CD4-positive, alpha-beta memory T cell (primary cell): ENCODE measurements at places on chromosomes 2 and 18. TPM values are rescaled to one million over a fixed set of nuclear protein-coding genes. Genes with fewer than 3 reads are reported as not detected.

DNA sequence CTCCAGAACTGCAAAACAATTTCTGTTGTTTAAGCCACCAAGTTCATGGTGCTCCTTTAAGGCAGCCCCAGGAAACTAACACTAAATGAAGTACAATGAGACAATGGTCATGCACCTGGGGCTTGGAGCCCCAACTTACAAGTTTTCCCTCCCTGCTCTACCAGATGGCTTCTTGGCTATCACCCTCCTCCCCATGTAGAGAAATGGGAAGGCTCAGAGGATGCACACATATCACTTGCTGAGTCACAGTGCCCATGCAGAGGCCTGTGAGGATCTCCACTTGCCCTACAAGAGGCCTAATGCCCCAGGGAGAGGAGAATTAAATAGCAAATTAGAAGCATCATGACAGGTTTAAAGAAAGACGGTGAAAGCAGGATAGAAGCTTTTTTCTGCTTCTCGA, 270.9 kb downstream of the TTC32 start:
- H3K4me3 ChIP-seq: no peak overlapping the region
- no peaks in the 10 kb centered on the region for H3K4me1 ChIP-seq
- DNase-seq: no peak

DNA sequence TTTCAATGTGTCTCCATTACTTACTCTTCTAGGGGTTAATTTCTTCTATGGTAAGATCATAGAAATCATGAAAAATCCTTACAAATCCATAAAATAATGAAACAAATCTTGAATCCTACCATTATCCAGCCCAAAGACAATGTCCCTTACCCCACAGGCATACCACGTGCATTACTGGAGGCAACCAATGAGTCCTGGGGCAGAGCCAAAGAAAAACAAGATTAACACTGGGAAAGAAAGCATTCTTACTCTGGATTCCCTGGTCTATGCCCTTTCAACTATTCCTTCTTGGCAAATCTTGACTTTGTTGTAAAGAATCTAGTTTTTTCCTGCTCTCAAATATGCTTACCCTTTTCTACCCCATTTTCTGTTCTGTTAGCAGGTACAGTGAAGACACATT, 3.1 kb upstream of the GALNT1 start:
- H3K4me3 ChIP-seq: no peak overlapping the region
- no peak overlapping the region for H3K27ac ChIP-seq
- DNase-seq: no peak

GRCh38 chr2:237895544-237896506, 36.4 kb downstream of the RAMP1 start:
- no peak for DNase-seq
- no peaks in the 10 kb centered on the region for H3K27me3 ChIP-seq
- H3K27ac ChIP-seq: no peak overlapping the region
- H3K4me1 ChIP-seq: peaks cover 33% of the 10 kb centered on the region

DNA sequence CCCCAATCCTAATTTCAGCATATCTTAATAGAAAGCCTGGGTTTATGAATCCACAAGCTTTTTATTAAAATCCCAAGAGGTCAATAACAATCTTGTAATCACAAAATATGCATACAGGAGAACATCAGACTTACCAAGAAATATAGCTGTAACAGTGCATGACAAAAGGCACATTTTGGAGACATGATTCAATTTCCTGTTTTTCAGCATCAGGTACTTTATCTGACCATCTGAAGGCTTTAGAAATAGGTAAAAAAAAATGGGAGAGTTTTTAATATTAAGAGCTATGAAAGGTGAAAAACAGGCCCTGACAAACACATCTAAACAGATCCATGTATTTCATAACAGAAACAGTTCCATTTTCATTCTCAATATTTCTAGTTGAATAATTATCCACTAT, 89.9 kb upstream of the EFEMP1 start:
- no peak overlapping the region for H3K4me3 ChIP-seq
- no peaks in the 10 kb centered on the region for H3K4me1 ChIP-seq
- H3K27ac ChIP-seq: no peak overlapping the region
- H3K27me3 ChIP-seq: no peaks in the 10 kb centered on the region

DNA sequence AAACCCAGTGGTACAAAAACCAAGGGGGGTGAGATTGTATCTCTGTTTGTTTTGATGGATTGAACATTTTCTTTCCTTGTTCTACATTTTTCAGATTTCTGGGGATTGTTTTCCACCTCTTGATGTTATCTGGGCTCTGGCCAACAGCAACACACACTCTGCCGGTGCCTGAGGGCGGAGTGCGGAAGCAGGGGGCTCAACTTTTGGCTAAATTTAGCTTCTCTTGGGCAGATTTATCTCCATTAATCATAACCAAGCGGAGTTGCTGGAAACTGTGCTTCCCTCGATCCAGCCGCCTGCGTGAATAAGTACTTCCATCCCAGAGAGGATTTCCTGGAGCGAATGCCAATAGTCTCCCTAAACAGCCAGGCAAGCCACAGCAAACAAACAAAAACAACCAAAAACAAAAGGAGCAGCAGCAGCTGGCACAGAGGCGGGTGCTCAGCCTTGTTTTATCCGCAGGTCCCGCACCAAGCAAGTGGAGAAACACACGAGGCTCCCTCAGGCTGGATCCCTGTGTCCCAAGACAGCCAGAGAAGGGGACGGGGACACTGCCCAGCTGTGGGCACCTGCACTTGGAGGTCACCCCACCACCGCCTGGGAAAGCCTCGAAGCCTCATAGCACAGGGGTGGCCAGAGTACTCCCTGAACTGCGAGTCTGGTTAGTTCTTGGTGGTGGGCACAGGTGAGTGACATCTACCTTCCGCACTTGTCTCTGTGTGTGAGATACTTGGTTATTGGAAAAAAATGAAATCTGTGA, 143.4 kb downstream of the NDUFA10 start:
- no peak overlapping the region for H3K4me3 ChIP-seq
- no peaks in the 10 kb centered on the region for H3K36me3 ChIP-seq
- no peaks in the 10 kb centered on the region for H3K27me3 ChIP-seq
- H3K27ac ChIP-seq: no peak overlapping the region
- H3K4me1 ChIP-seq: peaks cover 8% of the 10 kb centered on the region
- DNase-seq: no peak

DNA sequence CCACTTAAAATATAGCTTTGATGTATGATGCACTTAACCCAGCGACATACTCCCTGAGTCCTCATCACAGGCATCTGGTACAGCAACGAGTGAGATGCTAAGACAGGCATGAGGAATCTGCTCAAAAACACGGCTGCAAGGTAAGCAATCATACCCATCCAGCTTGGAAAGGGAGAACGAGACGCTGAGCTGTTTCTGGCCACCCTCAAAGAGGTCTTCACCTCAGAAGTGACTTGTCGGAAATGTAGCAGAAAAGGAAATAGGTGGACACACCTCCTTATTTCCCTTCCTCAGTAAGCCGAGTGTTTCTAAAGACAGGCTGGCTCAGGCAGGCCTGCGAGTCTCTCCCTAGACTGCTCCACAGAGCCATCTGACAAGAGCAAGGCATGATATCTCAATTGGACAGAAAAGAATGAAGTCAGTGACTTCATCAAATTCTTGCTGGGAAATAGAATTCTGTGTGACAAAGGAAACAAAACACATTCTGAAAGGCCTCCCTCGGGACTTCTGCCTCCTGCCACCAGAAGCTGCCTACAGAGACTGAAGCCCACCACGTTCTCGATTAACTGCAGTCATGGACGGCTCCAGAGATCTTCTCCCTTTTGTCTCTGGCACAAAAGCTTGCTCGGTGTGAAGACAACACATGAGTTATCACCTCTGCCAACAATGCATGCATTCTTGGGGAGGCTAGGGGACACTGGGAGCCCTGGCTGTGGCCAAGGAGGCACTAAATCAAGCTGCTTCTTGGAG, 84.3 kb downstream of the UXS1 start:
- H3K27me3 ChIP-seq: no peaks in the 10 kb centered on the region
- peaks cover 13% of the 10 kb centered on the region for H3K4me1 ChIP-seq
- H3K36me3 ChIP-seq: peaks cover 52% of the 10 kb centered on the region
- H3K27ac ChIP-seq: no peak overlapping the region

DNA sequence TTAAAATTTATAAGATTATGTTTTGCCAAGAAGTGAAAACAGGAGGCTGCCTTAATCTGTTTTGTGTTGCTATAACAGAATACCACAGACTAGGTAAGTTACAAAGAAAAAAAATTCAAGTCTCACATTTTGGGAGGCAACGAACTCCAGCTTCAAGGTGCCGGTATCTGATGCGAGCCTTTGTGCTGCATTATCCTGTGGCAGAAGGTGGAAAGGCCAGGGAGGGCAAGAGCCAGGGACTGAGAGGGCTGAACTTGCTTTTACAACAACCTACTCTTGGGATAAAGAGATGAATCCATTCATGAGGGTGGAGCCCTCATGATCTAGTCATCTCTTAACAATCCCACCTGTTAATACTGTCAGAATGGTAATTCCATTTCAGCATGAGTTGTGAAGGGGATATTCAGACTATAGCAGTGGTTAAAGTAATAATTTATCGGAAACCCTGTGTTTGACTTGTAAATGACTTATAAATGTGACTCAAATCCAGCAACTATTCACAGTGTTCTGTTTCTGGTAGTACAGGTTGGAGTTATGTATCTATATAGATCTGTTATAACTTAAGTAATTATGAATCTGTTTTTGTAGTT, 3.7 kb downstream of the MTX2 start:
- H3K27me3 ChIP-seq: no peaks in the 10 kb centered on the region
- no peak for DNase-seq
- H3K27ac ChIP-seq: no peak overlapping the region
- H3K4me1 ChIP-seq: peaks cover 13% of the 10 kb centered on the region

DNA sequence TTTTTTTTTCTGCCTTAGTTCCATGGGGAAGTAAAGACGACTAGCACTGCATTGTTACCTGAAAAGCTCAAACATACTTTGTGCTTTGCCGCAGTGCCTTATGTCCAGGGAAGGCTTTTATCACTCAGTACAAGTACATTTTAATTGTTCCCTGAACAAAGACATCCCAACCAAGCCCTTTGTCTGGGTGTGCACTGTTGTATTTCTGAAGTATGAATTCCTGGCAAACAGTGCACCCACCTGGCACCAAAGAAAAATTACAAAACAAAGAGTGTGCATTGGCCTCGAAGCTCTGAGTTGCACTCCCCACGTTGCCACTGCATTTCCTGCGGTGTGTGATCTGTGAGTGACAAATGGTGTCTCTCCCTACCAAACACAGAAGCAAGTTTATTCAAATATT, 858.5 kb upstream of the PIK3C3 start:
- H3K27me3 ChIP-seq: no peaks in the 10 kb centered on the region
- H3K4me1 ChIP-seq: no peaks in the 10 kb centered on the region
- H3K27ac ChIP-seq: no peak overlapping the region
- no peak for DNase-seq

- H3K36me3 ChIP-seq: no peaks in the 10 kb centered on the region
- no peak for DNase-seq
- H3K27me3 ChIP-seq: no peaks in the 10 kb centered on the region
- no peak overlapping the region for H3K4me3 ChIP-seq
Measured at GRCh38 chr2:232779465-232779864, 3.1 kb upstream of the KCNJ13 start.

DNA sequence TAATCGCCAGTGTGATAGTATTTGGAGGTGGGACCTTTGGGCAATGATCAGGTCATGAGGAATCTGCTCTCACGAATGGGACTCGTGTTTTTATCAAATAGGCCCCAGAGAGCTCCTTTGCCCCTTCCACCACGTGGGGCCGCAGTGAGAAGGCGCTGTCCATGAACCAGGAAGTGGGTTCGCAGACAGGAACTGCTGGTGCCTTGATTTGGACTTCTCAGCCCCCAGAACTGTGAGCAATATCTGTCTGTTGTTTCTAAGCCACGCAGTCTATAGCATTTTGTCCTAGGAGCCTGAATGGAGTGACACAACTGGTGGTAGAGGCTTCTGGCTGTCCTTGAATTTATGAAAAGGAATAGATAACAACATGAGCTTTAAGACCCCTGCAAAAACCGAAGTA, 111.2 kb upstream of the HDAC4 start:
- H3K36me3 ChIP-seq: no peaks in the 10 kb centered on the region
- H3K4me1 ChIP-seq: no peaks in the 10 kb centered on the region
- no peak for DNase-seq
- H3K27me3 ChIP-seq: no peaks in the 10 kb centered on the region

DNA sequence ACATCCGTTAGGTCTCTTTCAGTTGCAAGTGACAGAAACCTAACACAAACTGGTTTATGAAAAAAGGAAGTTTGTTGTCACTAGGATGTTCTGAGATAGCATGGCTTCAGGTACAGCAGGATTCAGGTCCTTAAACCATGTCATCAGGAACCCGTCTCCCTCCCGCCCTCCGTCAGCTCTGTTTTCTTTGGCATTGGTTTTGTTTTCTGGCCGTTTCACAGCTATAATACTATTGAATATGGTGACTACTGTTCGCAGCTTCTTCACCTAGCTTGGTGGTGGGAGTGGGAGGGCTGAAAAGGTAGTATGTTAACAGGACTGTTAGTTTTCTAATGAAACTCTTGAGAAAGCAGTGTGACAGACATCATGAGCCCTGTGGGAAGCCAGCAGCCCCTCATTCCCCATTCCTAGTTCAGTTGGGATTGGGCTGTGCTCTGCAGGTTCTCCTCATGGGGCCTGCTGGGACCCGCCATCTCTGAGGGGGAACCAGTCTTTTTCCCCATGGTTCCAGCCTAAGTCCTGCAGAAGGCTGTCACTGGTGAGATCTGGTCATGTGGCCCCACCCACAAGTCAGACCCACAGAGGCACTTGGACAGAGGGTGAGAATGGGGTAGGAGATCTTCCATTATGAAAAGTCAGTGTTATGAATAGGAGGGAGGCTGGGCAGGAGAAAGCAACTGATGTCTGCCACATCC, 12.1 kb downstream of the PTMA start:
- no peak overlapping the region for H3K4me3 ChIP-seq
- no peak overlapping the region for H3K27ac ChIP-seq
- no peaks in the 10 kb centered on the region for H3K27me3 ChIP-seq
- no peak for DNase-seq
- H3K4me1 ChIP-seq: no peaks in the 10 kb centered on the region

GRCh38 chr2:205880048-205880447, 197.7 kb downstream of the NRP2 start:
- no peak overlapping the region for H3K4me3 ChIP-seq
- no peak overlapping the region for H3K27ac ChIP-seq
- H3K36me3 ChIP-seq: no peaks in the 10 kb centered on the region
- no peaks in the 10 kb centered on the region for H3K27me3 ChIP-seq

DNA sequence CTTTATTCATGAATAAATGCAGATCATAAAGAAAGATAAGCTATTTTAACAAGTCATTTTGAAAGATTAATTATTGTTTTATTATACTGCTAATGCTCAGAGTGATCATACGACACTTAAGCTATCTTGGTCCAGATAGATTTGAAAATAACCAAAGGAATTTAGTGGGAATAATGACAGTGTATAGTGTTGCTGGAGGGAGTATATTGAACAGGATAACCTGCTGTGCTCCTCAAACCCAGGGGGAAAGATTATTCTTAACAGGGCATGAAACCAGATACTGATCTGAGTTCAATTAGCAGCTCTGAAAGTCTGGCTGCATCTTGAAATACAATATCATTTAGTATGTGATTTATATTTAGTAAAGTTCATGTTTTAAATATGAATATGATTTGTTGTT, 216.3 kb upstream of the ITGA4 start:
- peaks cover 43% of the 10 kb centered on the region for H3K4me1 ChIP-seq
- no peak for DNase-seq
- no peaks in the 10 kb centered on the region for H3K36me3 ChIP-seq

- peaks cover 29% of the 10 kb centered on the region for H3K4me1 ChIP-seq
- no peak overlapping the region for H3K4me3 ChIP-seq
- no peaks in the 10 kb centered on the region for H3K36me3 ChIP-seq
- H3K27ac ChIP-seq: no peak overlapping the region
Measured at GRCh38 chr2:234286118-234286598, 210.7 kb downstream of the ARL4C start.

MOB4 gene
- 21.8 TPM for total RNA-seq

ACKR3 gene
- 4.2 TPM for total RNA-seq

TMEM200C gene
- not detected for total RNA-seq

LHCGR gene
- not detected for total RNA-seq

SLC40A1 gene
- 27.4 TPM for total RNA-seq
